DMS 273 treated with DMSO at 0.1 percent for 48 hours (cell line): ENCODE measurements at places on chromosomes 5 and 9.

DNA sequence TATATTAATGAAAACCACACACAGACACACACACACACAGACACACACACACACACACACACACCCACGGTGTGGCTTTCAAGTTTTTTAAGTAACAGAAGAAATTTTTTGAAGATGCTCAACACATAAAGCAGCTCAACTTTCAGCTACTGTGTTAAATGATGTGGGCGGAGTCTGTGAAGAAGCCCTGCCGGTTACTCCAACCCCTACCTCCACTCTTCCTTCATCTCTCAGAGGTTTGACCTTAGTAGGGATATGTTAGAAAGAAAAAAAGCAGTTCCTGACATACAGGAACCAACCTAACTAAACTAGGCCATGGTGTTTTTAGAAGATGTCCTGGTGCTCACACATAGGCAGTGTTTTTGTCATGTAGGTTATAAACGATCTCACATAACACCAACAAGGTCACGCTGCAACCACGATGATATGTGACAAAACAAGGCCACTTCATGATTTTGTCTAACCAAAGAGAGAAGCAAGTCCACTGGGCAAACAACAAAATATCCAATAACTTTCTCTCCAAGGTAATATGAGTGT is 112.8 kb downstream of the EMB start:
- no peak for DNase-seq

GRCh38 chr9:126228111-126228780 is 98.4 kb upstream of the MVB12B start:
- no peak for DNase-seq

DNA sequence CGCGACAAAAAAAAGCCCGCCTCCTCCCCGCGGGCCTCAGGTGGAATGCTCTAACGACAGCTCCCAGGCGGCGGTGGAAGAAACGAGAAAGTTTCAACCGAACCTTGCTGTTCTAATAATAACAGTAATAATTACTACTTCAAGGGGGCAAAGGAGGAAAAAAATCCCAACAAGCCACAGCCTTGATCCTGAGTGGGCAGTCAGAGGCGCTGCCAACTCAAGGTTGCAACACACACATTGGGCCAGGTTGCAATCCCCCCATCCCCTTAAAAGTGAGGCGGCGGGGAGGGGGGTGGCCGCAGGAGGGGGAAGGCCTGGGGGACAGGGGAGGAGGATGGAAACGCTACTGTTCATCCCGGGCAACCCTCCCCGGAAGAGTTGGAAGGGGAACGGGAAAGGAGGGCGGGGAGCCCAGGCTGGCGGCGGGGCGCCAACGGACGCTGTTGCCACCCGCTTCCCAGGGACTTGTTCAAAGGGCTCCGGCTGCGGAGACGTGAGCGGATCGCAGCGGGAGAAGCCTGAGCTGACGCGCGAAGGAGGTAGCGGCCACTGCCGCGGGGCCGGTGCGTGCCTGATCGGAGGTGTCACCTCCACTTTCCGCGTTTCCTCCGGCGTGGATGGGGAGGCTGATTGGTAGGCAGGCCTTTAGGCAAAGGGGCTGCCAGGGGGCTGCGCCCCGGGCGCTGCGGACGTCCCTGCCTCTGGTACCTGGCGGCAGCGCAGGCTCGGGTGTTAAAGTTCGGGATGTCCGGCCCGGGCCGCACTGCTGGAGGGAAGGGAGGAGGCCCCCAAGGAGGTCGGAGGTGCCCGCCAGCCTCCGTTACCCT is 647 bp downstream of the SMARCA2 start:
- DNase-seq, result peak; percentile 18

DNA sequence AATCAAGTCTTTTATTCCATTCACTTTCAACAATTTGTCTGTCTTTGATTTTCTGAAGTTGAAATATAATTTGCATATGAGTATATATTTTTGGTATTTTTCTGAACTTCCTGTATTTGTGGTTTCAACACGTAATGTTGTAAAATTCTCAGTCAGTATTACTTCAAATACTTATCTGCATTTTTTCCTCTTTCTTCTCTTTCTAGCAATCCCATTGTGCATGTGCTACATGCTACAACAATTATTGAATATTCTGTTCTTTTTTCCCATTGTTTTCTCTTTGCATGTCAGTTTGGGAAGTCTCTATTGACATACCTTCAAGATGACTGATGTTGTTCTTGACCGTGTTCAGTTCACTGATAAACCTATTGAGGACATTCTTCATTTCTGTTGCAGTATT is 5.6 kb upstream of the ANKRD18A start:
- DNase-seq, result no peak

GRCh38 chr9:132694144-132694543 is 23.9 kb downstream of the GTF3C4 start:
- DNase-seq, result no peak

DNA sequence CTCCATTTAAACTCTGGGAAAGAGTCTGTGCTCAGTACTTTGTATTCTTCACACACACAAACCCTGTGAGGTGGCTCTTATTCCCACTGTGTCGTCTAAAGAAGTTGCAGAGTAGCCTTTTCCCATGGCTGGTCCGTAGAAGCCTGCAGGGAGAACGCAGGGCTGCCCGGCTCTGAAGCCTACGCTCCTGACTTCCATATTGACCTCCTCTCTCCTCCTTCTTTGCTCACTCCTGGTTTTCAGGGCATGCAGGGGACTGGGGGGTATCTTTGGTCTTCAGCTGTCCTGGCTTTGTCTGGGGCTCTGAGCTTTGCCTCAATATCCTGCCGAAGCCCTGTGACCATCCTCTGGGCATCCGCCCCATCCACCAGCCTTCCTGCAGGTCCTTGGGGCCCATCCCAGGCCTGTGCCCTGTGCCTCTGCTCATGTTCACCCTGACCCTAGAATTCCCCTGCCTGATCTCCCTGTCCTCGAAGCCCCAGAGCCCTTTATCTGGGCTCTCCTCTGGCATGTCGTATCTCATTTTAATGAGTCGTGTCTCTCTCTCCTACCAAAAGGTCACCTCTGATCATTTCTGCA is 83.8 kb upstream of the FSTL4 start:
- no peak for DNase-seq
